ENCODE measurements at places on chromosomes 1 and 21.

DNA sequence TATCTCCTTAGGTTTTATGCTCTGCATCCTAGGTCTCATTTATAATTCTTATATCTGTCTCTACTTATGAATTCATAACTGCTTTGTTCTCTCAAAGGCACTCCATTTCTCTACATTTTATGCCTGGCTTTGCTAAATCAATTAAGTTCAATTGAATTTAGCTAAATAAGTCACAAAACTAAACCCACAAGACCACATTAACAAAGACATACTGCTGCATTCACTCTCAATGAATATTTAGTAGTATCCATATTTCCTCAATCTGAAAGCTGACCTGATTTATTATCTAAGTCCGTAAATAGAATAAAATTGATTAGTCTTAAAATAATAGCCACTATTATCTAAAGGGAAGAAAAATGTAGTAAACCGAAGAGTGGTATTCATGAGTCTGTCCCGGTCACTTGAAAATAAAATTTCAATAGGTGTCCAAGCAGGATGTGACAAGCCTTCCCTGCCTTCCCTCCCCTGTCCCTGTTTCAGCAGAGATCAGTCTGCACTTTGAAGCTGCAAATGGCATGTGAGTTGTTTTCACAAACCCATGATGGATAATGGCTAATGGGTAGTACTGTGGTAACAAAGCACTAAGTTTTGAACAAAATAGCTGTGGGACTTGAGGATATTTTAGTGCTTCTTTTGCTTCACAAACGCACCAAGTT is 295.0 kb upstream of the NCAM2 start:
- no peak for DNase-seq

- DNase-seq: no peak
These were observed 30.4 kb downstream of the ATP2B4 start for GRCh38 chr1:203656796-203657747.

- no peak for DNase-seq
These were observed 138.9 kb downstream of the HMGB4 start for GRCh38 chr1:34002810-34003209.

DNA sequence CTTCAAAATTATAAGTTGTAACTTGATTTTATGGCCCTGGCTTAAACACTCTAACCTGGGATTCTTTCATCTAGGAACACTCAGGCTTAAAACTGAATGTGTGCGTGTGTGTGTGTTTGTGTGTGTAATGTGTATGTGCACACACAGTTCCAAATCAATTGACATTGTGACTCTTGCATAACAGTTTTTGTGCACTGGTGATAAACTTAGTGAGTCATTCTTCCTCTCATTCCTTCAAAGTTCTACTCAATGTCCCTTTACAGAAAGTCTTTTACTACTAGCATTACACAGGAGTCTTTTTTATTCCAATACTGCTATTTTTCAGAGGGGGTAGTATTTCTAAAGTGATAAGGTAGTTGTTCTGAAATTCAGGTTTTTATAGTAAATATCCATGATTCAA is 943.6 kb downstream of the KCNT2 start:
- no peak for DNase-seq

GRCh38 chr1:228463009-228463558 is 24.1 kb upstream of the RNF187 start:
- DNase-seq: no peak

GRCh38 chr1:53381790-53382401 is 54.0 kb upstream of the LRP8 start:
- DNase-seq: no peak

DNA sequence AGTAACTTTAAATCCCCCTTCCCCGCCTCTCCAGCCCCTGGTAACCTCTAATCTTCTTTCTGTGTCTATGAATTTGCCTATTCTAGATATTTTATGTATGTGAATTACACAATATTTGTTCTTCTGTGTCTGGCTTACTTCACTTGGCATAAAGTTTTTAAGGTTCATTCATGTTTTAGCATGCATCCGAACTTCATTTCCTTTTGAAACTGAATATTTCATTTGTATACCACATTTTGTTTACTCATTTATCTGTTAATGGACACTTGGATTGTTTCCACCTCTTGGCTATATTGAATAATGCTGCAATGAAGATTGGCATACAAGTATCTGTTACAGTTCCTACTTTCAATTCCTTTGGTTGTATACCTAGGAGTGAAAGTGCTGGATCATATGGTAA is 205.3 kb downstream of the TM2D1 start:
- DNase-seq: no peak

- DNase-seq: no peak
These were observed 17.2 kb downstream of the PARP1 start for GRCh38 chr1:226390681-226391080.

DNA sequence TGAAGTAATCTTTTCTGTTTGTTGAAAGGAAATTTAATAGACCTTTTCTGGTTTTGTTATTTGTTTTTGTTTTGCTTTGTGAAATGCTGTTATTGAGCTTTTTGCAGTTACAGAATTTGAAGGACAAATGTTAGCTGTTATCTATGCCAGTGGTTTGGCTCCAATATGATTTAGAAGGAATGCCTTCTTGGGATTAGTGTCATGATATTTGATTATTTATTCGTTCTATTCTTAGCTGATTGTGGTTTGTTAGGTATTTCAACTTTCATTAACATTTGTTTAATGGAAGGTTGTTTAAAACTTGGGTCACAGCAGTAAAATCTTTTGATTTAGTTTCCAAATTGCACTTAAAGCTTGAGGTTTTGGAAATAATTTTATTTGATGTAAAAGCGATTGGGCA is 33.5 kb downstream of the ADGRL2 start:
- DNase-seq: no peak

GRCh38 chr1:159869607-159870006 is 7.2 kb upstream of the VSIG8 start:
- no peak for DNase-seq

- no peak for DNase-seq
These were observed 50.7 kb downstream of the SPATA17 start for GRCh38 chr1:217681806-217682205.

DNA sequence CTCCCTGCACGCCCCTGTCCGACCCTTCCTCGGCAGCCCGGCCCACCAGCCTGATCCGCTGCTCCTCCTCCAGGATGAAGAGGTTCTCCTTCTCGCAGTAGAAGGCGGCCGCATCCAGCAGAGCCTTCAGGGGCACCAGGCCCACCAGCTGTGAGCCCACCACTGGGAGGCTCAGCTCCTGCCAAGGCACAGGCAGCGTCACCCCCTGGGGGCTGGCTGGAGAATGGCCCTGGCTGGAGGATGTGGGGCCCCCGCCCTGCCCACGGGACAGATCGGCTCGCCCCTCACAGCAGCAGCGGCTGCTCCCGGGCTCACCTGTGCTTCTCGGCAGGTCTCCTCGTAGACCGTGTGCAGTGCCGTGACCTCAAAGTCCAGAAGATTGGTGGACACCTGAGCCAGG is 5.3 kb downstream of the FTCD start:
- no peak for DNase-seq

DNA sequence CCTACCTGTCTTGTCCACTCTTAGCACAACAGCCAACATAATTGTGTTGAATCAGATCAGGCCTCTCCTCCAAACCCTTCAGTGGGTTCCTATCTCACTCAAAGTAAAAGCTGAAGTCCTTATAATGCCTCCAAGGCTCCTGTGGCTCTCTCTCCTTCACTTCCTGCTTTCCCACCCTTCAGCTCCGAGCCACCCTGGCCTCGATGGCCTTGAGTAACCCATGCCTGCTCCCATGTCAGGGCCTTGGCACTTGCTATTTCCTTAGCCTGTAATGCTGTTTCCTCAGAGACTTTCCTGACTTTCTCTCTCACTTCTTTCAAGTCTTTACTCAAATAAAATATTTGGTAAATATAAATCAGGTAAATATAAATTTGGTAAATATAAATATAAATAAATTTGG is 8.1 kb upstream of the PLEKHM2 start:
- DNase-seq: no peak

- no peak for DNase-seq
These were observed 6.3 kb upstream of the ZSCAN20 start for GRCh38 chr1:33466159-33466558.

- no peak for DNase-seq
These were observed 4.1 kb upstream of the TPRG1L start for GRCh38 chr1:3620708-3621107.

GRCh38 chr1:67236277-67236676 is 70.0 kb downstream of the IL23R start:
- DNase-seq: no peak

DNA sequence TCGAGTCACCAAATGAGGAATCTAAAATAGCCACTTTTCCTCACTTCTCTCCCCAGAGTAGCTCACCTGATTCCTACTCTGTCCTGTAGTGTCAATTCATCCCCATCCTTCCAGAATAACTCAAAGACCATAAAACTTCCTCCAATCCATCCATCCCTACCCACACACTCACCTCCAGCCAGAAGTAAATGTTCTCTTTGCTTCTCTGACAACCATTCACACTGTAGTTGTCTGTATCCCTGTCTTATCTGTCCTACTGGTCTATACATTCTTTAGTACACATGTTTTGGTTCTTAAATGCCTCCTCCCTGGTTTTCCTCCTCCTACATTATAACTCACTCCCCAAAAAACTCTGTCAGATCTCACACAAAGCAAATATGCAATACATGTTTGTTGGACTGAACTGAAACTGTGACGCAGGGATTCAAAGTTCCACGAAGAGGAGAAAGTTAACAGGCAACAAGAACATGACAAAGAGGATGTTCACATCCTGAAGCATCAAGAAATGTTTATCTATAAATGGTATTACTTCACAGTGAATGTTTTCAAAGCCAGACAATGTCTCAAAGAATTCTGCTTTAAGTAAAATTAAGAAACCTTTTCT is 11.0 kb downstream of the TP53BP2 start:
- no peak for DNase-seq

DNA sequence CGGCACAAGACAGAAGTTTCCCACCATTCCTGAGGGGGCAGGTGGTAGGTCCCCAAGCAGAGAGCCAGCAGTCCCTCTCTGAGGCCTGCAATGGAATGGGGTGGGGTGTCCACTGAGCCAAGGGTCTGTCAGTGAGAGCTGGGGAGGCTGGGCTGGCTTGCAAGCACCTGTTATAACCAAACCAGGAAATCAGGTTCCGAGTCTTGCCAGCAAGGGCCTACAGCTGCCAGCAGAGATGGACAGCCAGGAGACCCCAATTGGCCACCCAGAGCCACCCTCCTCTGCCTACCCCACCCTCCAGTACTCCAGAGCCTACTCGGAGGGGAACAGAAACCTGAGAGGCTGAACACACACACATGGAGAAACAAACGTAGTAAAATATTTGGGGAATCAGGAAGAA is 32.2 kb downstream of the PSEN2 start:
- DNase-seq: no peak

GRCh38 chr1:173889885-173890284 is 21.7 kb downstream of the ZBTB37 start:
- no peak for DNase-seq

DNA sequence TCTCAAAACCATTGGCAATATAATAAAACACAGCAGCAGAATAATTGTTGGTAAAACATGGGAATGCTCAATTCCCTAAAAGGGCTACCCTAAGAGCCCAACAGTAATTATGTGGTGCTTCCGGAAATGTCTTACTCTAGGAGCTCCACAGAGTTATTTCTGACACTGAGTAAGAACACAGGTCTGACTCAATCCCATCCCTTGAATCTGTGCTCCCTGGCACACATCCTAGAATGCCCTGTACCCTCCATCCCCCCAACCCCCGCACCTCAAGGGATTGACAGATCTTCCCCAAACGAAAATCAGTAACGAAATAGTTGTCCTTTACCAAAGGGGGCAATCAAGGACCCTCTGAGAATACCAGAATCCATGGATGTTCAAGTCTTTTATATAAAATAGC is 71.9 kb downstream of the SMYD2 start:
- DNase-seq: no peak

DNA sequence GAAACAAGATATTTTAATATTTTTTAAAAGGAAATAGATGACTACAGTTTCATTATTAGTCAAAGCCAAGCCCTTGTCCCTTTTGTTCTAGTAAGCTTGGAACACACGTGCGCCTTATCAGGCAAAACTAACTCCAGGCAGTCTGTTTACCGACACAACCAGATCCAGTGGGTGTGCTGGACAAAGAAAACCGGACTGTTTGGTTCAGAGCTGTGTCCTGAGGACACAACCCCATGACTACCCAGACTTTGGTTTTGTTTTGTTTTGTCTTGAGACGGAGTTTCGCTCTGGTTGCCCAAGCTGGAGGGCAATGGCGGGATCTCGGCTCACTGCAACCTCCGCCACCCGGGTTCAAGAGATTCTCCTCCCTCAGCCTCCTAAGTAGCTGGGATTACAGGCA is 13.9 kb upstream of the RHOU start:
- no peak for DNase-seq

DNA sequence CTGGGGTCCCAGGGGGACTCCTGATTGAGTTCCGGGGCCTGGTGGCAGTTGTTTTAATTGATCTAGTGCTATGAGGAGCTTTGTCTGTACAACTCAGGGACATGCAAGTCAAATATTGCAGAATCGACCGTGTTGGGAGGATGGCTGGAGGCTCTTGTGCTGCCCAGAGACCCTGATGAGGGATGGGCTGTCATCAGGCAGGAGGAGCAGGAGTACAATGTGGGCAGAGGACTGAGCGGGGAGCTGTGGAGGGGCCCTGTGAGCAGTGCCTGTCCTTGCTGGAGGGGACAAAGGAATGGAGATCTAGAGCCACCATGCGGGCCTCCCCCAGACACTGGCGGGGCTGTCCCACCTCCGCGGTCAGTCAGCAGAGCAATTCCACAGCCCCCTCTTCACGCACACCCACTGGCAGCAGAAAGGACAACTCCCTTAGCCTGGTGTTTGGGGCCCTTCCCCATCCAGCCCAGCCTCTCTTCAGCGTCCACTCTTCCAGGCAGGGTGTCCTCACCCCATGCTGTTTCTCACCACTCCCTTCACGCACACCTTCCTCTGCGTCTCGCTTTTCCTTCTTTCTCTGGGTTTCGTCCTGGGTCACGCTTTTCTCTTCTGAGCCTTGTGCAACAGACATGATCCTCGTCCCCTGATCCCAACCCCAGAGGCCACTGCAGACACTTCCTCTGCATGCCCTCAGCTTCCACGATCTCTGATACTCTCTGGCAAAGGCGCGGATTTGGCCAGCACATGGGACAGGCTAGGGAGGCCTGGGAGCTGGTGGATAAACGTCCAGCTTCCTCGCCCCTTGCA is 122.6 kb downstream of the GRIK3 start:
- DNase-seq: no peak

DNA sequence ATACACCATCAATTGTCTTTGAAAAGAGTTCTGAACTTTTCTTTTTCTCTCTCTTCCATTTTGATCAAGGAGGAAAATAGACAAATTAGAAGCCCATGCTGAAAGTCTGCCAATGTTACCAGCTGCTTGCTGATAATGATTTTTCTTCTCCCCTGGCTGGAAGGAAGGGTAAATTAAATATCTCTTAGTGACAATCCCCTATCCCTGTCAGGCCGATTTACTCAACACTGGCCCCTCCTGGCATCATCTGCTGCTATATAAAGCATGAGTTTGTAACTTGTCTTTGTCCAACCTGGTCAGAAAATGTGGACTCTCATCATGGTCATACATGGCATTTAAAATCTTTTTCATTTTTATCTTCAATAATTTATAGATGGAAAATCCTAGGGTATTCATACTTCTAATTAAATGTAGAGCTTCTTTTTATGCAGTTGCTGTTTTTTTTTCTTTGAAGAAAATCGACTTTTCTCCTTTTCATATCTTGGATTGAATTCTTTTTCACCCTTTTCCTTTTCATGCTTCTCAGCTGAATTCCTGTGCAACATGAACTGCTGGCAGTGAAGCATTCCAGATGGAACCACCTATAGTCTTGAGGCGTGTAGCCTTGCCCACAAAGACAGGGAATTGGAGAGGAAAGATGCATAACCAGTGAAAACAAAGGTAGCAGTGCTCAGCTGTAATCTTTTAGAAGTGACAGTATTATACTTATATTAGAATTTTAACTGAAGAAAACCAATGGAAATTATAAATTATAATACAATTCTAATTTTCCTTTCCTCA is 214.7 kb upstream of the PTGFR start:
- no peak for DNase-seq

Data from activated T-helper 1 cell treated with anti-CD3 and anti-CD28 coated beads, Interleukin-2, amount 50 U/mL, for 16 hours (primary cell).